ENCODE measurements at places on chromosomes 11 and 22.

GRCh38 chr22:50720301-50721256, 17.4 kb upstream of the ACR start:
- no peak for DNase-seq

DNA sequence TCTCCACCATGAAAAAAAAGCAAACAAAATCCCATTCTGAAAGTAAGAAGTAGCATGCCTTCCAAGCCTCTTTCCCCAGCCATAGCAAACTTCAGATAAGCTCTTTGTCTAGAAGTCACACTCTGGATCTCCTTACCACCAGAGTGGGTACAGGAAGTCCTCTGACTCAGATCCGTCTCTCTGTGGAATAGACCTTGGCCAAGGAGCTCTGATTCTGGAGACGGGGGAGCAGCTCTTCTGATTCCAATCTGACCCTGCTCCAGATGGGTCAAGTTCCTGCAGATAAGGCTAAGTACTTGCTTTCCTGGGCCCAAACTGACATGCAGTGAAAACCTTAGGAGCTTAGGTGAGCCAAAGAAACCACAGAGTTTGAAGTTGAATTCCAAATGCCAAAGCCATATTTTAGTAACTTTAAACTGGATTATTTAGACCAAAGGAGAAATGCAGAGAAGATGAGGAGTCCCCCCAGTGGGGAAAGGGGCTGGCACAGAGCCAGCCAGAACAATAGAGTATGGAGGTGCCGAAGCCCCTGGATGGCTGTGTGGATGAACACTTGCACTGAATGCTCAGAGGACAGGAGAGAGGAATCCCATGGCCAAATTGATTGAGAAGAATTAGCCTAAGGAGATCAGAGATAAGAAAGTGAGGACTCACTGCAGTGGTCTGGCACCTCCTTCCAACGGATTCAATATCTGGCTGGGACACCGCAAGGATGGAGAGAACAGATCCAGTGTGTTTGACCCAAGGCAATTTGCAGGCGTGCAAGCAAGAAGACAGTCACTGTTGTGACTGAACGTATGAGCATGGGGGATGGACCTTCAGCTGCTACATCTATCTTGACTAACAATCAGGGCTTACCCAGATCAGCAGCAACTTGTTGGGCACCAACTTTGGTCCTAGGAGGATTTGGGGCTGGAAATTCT, 54.9 kb downstream of the ENDOD1 start:
- DNase-seq, result no peak

DNA sequence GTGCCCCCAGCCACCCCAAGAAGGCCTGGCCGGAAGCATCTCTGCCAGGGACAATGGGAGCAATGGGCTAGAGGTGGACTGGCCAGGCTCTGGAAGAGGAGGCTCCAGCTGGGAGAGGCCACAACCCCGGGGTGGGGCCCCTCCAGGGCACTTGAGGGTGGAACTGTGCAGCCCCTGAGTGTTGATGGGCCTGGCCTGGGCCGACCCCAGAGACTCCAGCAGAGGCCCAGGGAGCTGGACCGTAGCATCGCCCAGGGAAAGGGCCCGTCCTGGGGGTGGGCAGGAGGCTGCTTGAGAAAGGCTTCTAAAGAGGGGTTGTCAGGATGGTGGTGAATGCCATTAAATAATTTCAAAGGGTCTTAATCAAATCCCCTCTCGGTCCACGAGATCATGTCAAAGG, 30.4 kb downstream of the CDKN1C start:
- DNase-seq, result no peak

- no peak for DNase-seq
These were observed 18.3 kb downstream of the SLC5A12 start for GRCh38 chr11:26703411-26704191.

DNA sequence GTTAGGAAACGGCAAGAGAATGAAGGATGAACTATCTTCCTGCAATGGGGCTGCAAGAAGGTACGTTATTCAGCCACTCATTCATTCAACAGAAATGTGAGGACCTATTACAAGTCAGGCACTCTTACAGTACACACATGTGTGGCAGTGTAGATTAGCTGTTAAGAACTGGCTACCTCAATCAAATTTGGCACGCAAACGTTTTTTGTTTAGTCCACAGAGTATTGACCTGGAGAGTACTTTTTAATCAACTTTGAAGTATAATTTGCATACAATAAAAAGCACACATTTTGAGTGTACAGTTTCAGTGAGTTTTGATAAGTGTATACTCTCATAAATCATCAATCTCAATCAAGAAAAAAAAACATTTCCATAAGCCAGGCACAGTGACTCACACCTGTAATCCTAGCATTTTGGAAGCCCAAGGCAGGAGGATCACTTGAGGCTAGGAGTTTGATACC, 24.2 kb downstream of the MRTFA start:
- DNase-seq, result no peak

DNA sequence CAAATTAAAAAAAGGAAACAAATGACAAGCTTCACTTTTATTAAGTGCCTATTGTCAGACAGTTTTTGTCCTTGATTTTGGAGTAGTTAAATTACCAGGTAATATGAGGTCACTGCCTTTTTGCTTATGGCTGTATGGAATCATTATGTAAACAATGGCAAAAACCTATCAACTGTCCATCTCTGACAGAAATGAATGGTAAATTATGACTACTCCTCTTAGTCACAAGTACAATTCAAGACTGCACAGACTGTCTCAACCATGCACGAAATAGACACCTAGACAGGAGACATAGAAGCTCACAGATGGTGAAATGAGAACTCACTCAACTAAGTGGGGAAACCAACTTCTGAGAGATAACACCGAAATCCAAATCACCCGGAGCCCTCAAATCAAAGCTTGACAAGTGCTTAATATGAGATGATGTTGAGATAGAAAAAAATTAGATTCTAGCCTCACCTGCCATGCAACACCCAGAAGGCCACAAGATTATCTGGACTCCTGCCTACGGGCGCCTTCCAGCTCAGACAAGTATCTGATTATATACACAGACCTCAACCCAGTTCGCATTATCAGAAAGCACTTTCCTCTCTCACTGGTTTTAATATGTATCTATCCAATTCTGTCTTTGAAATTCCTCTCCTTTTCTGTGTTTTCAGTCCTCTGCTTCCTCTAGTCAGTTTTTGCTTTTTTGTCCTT, 199.3 kb downstream of the CADM1 start:
- DNase-seq, result no peak

GRCh38 chr11:134565343-134565891, 153.4 kb upstream of the B3GAT1 start:
- no peak for DNase-seq

DNA sequence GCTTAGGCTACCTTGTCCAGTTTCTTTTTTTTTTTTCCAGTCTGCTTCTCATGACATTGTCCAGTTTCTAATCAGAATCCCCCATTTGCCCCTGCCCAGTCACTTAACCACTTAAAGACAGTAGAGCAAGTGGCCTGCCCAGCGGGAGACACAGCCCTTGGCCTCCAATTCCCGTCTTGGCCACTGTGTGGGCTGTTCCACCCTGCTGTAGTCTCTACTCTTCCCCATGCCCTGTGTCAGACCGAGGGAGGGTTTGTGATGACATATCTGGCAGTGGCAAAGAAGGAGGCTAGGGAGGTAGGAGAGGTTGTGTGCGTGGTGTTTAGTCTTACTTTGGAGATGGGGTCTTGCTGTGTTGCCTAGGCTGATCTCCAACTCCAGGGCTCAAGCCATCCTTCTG, 11.5 kb downstream of the PPFIA1 start:
- DNase-seq, result no peak

- no peak for DNase-seq
These were observed 3.4 kb upstream of the ATP5MGL start for GRCh38 chr22:42643634-42644421.

DNA sequence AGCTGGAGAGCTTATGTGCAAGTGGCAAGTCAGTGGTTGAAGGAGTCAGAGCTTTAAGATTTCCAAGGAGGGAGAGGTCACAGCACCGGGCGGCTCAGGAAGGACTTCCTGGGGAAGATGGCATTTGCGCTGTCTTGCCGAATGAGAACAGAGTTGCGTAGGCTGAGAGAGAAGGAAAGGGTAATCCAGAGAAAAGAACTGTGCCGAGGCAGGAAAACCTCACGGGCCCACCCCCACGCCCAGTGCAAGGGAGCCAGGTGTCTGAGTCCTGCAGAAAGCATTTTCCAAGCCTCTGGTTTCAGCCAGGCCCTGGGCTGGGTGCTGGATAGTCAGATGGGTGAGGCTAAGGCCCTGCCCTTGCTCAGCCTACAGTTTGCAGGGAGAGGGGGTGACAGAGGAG, 3.2 kb upstream of the AP1B1 start:
- DNase-seq, result no peak

GRCh38 chr22:20400606-20401375, 6.8 kb downstream of the ZNF74 start:
- no peak for DNase-seq

DNA sequence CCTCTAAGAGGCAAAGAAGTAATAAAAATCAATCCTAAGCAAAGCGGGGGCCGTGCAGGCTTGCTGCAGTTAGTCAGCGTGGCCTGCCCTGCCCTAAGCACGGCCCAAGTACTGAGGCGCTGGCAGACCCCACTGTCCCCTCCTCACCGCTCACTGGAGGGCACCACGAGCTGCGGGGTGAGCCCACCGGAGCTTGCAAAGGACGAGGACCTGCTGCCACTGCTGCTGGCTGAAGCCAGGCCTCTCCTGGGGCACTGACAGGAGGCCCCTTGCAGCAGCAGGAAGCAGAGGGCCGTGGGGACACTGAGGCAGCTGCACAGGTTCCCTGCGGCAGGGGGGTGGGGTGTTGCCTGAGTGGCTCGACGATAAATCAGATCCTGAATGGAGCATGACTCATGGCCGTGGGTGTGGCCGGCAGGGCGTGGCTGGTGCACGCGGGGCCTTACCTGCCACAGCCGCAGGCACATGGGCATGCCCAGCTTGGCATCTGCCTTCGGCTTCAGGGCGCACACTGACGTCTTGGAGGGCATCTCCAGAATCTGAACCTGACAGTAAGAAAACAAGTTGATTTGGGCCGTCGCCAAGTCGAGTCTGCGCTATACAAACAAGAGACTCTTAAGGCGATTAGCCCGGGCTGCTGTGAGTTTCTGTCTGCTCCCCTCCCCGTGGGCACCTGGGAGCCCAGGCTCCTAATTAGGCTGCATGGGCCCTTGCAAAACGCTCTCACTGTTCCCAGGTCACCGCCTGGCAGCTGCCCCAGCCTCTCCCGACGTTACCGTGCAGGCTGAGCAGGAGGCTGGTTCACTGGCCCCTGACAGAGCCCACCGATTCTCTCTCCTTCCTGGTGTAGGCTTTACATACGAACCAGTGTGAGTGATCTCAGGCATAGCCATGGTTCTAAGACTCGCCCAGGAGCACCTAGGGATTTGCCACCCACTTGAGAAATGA, 45.9 kb downstream of the TBX1 start:
- no peak for DNase-seq

DNA sequence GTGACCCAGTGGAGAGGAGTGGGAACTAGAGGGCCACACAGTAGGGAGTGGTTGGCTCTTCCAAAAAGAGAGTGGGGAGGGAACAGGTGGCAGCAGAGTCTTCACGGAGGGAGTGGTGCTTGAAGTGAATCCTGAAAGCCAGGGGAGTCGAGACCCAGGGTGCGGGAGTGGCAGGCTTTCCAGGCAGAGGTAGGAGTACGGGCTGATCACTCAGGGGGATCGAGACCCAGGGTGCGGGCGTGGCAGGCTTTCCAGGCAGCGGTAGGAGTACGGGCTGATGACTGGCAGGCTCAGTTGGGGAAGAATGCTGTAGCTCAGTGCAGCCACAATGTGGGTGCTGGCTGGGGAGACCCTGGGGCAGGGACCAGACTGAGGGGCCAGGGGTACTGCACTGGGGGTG, 148.2 kb downstream of the TBC1D22A start:
- DNase-seq, result no peak

- DNase-seq, result no peak
These were observed 29.8 kb downstream of the MTMR3 start for GRCh38 chr22:29912605-29913398.

GRCh38 chr22:38065539-38065938, 8.3 kb downstream of the PICK1 start:
- no peak for DNase-seq

DNA sequence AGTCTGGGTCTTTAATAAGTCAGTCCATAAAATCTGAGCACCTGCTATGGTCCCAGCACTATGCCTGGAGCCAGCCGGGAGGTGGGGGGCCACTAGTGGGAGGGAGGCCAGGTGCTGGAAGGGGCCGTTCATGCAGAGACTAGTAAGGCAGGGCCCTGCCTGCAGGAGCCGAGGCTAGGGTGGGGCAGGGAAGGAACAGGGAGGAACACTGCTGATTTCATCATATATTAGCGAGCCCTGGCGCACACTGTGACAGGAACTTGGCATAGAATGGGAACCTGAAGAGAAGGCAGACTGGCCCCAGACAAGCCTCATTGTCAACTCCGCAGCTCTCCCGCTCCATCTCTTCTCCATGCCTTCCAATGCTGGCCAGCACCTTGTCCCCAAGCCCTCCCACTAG, 7.1 kb downstream of the VSIG10L2 start:
- DNase-seq, result no peak

GRCh38 chr11:109425554-109425953, 3.6 kb downstream of the C11orf87 start:
- no peak for DNase-seq

- no peak for DNase-seq
These were observed 28.1 kb upstream of the OLFML1 start for GRCh38 chr11:7457211-7457610.

- peak; percentile 44 for DNase-seq
These were observed 20.5 kb upstream of the SORL1-AS1 start for GRCh38 chr11:121473064-121473777.

DNA sequence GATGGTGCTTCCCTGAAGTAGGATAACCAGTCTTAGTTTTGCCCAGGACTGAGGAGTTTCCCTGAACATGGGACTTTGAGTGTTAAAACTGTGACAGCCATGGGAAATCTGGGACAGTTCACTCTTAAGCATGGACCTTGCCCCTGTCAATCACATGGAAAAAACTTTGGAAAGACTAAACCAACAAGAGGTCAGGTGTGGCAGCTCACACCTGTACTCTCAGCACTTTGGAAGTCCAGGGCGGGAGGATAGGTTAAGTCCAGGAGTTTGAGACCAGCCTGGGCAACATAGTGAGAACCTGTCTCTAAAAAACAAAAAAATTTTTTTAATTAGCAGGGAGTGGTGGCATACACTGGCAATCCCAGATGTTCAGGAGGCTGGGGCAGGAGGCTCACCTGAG, 3.3 kb upstream of the AMBRA1 start:
- no peak for DNase-seq

- DNase-seq, result peak; percentile 27
These were observed 45.0 kb upstream of the SLC1A2 start for GRCh38 chr11:35464308-35464707.

GRCh38 chr22:48346311-48346710, 1481.4 kb downstream of the BRD1 start:
- no peak for DNase-seq

- no peak for DNase-seq
These were observed 69.8 kb upstream of the TNRC6B start for GRCh38 chr22:40107851-40108378.

GRCh38 chr11:30760345-30760744, 174.2 kb upstream of the MPPED2 start:
- no peak for DNase-seq

GRCh38 chr11:46134540-46134939, 13.3 kb upstream of the PHF21A start:
- no peak for DNase-seq

Data from midbrain (tissue), 1 donor.